ENCODE measurements at places on chromosomes 7 and 10.

DNA sequence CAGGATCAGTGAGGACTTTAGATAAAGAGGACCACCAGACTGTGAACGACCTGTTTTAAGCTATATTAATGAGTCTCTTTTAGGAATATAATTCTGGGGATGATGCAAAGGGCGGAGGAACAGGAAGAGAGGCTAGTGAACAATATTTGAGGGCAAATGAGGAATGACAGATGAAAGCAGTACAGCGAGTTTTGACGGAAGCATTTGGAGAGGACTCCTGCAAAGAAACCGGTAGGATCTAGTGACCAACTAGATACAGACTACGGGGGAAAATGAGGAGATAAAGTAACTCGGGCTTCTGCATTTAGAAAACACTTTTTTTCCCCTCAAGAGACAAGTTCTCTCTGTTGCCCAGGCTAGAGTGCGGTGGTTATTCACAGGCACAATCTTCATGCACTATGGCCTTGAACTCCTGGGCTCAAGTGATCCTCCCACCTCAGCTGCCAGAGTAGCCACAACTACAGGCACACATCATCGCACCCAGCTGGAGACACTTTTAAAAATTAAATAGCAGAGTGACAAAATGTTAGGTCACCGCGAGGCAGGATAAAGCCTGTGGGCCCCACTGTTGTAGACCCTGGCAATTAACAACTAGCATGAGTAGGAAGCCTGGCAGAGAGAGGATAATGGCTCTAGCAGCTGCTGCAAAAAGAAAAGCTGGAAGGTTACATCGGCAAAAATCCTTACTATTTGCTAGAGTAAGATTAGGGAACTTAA is 143.2 kb downstream of the SRPK2 start:
- no peak for DNase-seq

- no peak for DNase-seq
Measured at GRCh38 chr10:90222372-90222771, 521.0 kb downstream of the KIF20B start.

- DNase-seq, result no peak
Measured at GRCh38 chr7:78024591-78024990, 226.0 kb downstream of the PHTF2 start.

DNA sequence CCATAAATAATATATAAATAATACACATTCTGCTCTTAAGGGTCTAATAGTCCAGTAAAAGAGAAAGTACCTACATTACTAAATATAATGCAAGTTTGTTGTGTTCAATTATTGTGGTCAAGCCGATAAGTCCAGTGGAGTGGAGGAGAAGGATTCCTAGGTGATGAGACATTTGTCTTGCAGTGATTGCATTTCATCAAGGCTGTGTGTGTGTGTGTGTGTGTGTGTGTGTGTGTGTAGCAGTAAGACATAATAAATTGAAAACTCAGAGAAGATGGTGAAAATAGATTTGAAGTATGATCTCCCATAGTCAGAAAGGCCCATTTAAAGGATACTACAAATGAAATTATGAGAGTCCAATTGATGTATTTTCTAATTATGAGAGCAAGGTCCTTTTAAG is 192.5 kb upstream of the SEMA3C start:
- DNase-seq, result no peak

GRCh38 chr10:30836406-30836805 is 195.3 kb downstream of the ZNF438 start:
- DNase-seq, result no peak

DNA sequence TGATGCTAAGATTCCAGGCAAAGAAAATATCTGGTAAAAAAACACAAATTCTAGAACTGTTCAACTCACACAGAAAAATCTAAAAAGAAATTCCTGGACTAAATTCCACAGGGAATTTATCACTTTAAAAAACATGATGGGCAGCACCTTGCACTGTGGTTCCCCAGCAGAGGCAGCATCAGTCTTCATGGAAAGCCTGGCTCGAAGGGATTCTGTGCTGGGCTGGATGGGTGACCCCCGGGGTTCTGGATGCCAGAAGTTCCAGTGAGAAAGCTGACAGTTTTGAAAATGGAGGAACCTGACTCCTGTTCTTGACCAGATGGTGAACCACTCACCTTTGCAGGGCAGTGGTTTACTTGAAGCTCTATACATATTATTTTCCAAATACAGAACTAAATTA is 52.0 kb downstream of the RAB11FIP2 start:
- no peak for DNase-seq

GRCh38 chr10:104424719-104425118 is 71.1 kb downstream of the CFAP58 start:
- no peak for DNase-seq

GRCh38 chr7:150566572-150566971 is 618 bp upstream of the GIMAP4 start:
- no peak for DNase-seq

DNA sequence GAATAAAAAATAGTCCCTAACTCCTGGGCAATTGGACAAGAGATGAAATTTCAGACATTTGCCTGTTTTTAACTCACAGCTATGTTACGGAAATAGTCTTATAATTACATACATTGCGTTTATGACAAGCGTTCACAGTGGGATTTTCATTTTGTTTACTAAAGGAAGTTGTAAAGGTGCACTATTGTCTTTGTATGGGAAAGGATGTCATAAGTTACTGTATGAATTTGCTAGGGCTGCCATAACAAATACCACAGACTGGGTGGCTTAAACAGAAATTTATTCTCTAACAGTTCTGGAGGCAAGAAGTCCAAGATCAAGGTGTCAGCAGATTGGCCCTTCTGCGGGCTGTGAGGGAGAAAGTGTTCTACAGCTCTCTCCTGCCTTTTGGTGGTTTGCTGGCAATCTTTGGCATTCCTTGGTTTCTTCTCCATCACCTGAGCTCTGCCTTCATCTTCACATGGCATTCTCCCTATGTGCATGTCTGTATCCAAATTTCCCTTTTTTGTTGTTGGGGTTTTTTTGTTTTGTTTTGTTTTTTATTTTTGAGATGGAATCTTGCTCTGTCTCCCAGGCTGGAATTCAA is 5.6 kb downstream of the NFE2L3 start:
- no peak for DNase-seq
